ENCODE measurements at places on chromosomes 4 and X. TPM values are rescaled to one million over a fixed set of nuclear protein-coding genes. Genes with fewer than 3 reads are reported as not detected.

- no peak for DNase-seq
These were observed 6.7 kb upstream of the FAM241A start for GRCh38 chr4:112138538-112138937.

- no peak for DNase-seq
These were observed 78.9 kb upstream of the SLC4A4 start for GRCh38 chr4:71259911-71260331.

GRCh38 chrX:120653000-120653399, 23.1 kb upstream of the C1GALT1C1 start:
- DNase-seq = no peak

GRCh38 chrX:78543281-78543680, 115.8 kb downstream of the RTL3 start:
- no peak for DNase-seq

The PAK3 gene
- polyA plus RNA-seq = 6.5 TPM

- no peak for DNase-seq
These were observed 10.3 kb upstream of the CLNK start for GRCh38 chr4:10694828-10695209.

The ENPP6 gene
- 6.5 TPM for polyA plus RNA-seq

The GLUD2 gene
- 4.6 TPM for polyA plus RNA-seq

GRCh38 chrX:13180807-13181206, 136.4 kb upstream of the FAM9C start:
- no peak for DNase-seq

The GALNTL6 gene
- polyA plus RNA-seq = 3.3 TPM

- DNase-seq = no peak
These were observed 5.1 kb upstream of the ARL13A start for GRCh38 chrX:100964362-100964761.

DNA sequence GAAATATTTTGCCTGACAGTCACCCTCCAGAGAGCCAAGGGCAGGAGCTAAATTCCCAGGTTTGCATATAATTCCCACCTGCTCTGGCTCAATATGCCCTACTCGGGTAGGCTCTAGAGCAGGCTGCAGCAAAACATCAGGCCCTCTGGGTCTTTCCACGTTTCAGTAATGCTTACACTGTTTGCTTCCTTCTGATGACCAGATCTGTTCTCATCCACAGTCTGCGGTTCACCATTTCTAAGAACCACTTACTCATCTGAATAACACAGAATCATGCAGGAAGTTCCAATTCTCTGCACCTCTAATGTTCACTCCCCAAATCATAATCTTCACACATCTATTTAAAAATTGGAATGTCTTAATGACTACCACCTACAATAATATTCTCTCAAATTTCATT, 141.4 kb downstream of the PPP3CA start:
- DNase-seq = no peak

DNA sequence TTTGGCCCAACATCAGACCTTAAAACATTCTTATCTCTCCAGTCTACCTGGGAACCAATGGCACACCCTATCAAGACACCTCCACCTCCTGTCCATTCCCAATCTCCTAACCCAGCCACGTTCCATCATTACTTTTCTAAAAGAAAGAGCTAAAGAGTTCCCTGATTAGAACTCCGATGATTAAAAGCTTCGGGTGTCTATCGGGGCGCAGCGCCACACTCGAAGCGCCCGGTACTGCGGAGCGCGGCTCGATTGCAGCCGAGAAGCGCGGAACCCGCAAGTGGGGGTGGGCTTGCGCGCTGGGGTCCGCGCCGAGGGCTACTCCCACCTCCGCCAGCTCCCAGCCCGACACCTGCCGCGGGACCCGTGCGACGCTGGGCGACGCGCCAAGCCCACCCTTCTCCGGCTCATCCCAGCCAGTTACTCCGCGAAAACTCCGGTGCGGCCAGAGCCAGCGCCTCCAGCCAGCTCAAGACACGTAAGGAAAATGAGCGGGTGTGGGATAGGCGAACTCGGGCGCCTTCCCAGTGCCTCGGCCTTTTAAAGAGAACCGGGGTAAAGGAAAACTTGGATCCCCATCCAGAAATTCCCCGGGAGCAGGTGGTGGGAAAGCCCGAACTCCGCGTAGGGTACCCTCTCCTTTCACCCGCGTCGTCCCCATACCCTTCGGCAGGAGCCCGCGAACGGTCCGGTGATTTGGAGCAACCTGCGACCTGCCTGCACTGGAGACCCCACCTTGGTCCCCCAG, 593 bp downstream of the NPY1R start:
- no peak for DNase-seq

The AMOT gene
- polyA plus RNA-seq = 61.5 TPM

DNA sequence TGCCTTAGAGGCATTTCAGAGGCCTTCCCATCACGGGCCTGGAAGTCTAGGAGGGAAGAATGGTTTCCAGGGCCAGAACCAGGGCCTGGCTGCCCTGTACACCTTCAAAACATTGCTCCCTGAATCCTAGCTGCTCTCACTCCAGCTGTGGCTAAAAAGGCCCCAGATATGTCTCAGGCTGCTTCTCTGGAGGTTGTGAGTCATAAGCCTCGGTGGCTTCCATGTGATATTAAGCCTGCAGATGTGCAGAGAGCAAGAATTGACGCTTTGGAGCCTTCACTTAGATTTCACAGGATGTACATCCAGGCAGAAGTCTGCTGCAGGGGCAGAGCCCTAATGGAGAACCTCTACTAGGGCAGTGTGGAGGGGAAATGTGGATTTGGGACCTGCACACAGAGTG, 502.5 kb downstream of the GRXCR1 start:
- DNase-seq = no peak

The LONRF3 gene
- polyA plus RNA-seq = 1.3 TPM

The GRIA3 gene
- 2.3 TPM for polyA plus RNA-seq

GRCh38 chrX:147900349-147900748, 11.4 kb upstream of the FMR1 start:
- no peak for DNase-seq

The FAAH2 gene
- 11.7 TPM for polyA plus RNA-seq

- no peak for DNase-seq
These were observed 403 bp upstream of the LGI2 start for GRCh38 chr4:25031077-25031621.

DNA sequence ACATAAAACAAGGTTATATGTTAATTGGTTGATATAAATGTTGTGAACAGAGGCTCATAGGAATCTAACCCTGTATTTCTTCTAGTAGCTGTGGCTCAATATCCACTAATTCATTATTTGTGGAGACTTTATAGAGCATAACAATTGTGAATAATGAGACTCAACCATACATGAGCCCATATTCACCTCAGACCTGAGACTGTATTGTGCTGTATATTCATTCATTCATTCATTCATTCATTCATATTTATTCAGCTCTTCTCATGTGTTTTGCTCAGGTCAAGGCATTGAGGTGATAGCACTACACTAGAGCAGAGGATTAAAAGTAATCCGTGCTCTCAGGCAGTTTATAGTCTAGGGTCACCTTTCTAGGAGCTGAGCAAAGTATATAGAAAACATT, 24.5 kb upstream of the ANXA3 start:
- no peak for DNase-seq

DNA sequence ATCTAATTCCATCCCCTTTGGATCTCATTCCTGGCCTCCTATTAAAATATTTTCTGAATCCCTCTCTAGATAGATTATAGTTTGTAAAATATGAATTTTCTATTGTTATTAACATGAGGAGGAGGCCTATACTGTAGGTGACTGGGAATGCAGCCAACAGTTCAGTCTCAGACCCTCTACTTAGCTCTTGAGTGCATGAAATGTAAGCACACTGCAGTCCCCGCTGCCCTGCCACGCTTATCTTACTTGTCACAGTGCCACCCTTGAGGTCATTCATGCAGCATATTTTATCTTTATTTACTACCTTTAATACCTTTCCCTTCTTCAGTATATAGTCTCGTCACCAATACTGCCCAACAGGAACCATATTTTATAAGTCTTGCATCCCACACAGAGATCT, 151.0 kb downstream of the CAMK2D start:
- DNase-seq = no peak

- no peak for DNase-seq
These were observed 1.2 kb upstream of the ZNF827 start for GRCh38 chr4:145939856-145940255.

GRCh38 chr4:29220761-29221160, 1499.4 kb upstream of the PCDH7 start:
- DNase-seq = no peak

- no peak for DNase-seq
These were observed 692 bp upstream of the SLC9A7 start for GRCh38 chrX:46759645-46759974.

DNA sequence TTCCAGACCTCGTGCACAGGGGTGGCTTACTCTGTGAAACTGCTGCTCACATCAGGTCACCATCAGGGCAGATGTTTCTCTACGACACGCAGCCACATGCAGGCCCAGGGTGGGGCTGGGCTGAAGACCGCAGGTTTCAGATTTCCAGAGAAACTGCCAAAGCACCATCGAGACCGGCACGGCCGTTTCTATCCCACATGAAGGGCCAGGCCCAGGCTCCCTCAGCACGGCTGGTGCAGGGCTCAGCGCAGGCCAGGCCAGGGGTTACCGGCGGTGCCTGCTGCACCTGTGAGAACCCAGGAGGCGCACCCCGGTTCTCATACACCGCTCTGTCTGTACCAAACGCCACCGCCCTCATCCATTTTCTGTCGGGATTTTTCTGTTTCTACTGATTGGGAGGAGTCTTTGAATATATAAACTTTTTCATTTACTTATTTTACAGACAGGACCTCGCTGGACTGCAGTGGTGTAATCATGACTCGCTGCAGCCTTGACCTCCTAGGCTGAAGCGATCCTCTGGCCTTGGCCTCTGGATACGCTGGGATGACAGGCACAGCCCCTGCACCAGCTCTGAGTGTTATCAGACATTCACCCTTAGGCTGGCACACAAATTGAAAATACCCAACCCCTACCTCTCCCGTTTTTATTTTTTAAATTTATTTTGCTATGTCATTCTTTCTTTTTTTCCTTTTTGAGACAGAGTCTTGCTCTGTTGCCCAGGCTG, 17.1 kb downstream of the CTBP1 start:
- no peak for DNase-seq

The FAM156B gene
- 15.5 TPM for polyA plus RNA-seq

The PAGE2B gene
- polyA plus RNA-seq = not detected

- DNase-seq = no peak
These were observed 293.4 kb upstream of the BOD1L1 start for GRCh38 chr4:13920901-13921300.

- DNase-seq = no peak
These were observed 165.1 kb downstream of the CFAP299 start for GRCh38 chr4:80500613-80501012.

DNA sequence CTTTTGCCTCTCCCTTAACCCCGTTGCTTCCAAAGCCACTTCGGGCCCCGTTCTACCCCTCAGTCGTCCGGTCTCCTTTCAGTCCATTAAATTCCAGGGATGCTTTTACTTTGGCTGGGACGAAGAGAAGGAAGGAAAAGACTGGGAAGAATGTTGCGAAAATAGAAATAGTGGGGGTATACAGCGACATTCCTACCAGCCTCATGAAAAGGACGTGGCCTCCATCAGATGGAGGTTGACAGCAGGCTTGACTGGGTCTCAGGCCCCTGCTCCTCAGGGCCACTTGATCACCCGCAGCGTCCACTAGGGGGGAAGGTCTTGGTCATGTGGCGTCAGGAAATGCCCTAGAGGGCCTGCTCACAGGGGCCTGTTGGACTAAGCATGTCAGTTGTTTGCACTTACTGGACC, 657 bp upstream of the ANKRD50 start:
- DNase-seq = peak; percentile 82

DNA sequence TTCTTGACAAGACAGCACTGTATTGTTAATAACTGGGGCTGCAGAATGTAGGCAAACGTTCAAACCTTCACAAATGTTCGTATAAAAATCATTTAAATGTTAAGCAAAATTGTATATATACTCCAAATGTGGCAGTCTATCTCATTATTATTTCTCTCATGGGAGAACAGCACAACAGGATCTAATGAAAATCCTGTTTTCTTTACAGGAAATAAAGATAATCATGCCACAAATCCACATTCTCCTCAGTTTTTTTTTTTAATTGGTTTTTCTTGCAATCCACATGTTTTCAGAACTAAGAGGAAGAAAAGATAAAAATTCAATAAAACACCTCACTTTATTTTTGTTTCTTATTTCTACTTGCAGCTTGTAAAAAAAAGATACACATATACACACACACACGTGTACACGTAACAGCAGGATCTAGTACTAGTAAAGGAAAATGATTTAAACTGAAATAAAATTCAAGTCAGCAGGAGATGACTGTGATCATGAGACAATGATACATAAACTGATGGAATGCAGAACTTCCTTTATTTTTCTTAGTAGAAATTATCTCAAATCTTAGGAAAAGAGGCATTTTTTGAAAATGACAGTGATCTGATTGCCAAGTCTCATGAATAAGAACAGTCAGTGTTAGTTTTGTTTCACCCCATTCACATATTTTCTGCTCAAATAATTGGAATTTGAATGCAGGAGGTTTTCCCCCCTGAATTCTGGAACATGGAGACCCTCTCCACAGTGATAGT, 11.3 kb downstream of the APBB2 start:
- DNase-seq = no peak

GRCh38 chrX:71224098-71224708, 1.2 kb downstream of the GJB1 start:
- no peak for DNase-seq

DNA sequence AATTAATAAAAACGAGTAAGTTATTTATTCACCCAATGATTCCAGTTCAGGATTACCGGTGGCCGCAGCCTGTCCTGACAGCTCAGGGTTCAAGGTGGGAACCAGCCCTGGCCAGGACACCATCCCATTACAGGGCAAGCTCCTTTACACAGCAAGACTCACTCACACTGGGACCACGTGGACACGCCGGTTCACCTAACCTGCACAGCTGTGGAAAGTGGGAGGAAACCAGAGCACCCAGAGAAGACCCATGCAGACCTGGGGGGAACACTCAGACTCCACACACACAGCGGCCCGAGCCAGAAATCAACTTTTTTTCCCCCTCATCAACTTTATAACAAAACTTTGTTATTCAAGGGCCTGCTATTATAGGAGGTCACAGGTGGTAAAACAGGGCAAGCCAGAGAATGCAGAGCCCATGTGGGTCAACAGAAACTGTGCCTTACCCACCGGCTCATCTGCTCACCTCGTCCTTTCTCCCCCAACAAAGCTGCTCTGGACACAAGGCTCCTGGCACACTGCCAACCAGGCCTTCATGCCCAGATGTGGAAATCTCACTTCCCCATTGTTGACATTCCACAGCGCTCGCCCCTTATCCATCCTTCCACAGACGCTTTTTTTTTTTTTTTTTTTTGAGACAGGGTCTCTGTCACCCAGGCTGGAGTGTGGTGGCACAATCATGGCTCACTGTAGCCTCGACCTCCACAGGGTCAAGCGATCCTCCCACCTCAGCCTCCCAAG, 8.0 kb upstream of the ODAPH start:
- DNase-seq = no peak

DNA sequence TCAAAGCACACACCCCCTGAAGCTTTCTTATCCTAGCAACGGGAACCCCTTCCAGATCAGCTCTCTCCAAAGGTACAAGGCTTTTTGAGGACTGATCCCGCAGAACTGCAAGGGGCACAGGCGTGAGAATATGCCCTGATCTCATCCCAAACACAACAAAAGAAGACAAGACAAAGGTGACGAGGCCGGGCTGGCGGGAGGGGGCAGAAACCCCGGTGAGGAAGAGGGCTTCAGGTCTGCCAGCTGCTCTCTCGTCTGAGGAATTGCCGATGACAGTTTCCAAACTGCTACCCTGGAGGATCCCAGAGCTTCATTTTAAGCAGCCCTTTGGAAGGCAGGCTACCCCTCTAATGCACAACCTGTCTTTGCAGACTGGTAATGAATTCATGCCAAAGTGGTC, 3.4 kb downstream of the HCFC1 start:
- DNase-seq = no peak

All from left renal cortex interstitium (tissue), 4 donors.